Stimulated activated naive B cell treated with anti-CD40 and anti-IgM and Interleukin-4, amounts not matched to agents 10 μg/mL and 1 μg/mL and 100 μg/mL, for 72 hours (primary cell): ENCODE measurements at places on chromosomes 5 and 9.

DNA sequence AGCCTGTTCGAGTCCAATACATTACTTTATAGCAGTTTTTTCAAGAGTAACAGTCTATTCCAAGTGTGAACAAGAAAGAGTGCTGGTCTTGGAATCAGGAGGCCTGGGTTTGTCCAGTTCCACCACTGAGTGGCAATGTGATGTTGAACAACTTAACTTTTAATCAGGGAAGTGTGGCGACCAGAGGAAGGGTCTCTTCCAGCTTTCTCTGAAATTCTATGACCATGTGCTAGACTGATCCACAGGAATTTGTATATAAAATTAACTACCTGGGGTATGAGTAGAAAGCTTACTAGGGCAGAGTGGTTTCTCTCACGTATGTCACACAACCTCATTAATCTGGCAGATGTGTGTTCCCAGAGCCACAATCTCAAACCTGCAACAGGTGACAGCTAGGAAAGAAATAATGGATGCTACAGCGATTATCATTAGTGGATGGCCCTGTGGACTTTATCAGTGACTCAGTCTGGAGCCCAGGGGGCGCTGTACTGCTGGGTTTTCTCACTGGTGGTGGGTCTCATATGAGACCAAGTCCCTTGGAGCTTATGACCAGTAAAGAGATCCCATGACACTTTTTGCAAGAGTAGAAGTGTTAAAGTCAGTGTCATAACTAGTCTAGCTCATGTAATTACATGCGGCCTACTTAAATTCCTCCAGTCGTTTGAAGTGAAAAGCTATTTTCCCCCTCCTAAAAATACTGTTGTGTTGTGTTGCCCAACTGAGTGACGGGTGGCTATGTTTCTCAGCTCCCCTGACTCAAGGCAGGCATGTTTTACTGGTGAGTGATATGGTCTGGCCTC is 116.5 kb downstream of the GDNF start:
- DNase-seq: no peak

GRCh38 chr9:127970401-127971313 is 10.1 kb downstream of the EEIG1 start:
- peak; percentile 80 for DNase-seq

DNA sequence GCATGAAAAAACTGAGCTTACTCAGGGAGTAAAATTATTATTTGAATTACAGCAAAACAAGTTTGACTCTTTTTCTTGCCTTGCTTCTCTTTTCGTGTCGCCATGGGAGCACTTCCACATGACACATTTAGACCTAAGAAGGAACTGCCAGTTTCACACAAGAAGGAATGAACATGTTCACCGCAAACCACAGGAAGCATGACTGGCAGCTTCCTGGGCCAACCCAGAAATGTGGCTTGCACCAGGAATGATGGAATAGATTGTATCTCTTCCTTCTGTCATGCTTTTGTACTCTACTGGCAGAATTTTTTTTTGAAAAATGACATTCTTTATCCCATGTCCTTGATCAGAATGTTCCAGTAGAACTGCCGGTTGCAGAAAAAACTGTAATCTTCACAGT is 32.9 kb upstream of the MAN2A1 start:
- DNase-seq: no peak

- DNase-seq: no peak
These were observed 47.9 kb upstream of the FKTN start for GRCh38 chr9:105510024-105510423.

DNA sequence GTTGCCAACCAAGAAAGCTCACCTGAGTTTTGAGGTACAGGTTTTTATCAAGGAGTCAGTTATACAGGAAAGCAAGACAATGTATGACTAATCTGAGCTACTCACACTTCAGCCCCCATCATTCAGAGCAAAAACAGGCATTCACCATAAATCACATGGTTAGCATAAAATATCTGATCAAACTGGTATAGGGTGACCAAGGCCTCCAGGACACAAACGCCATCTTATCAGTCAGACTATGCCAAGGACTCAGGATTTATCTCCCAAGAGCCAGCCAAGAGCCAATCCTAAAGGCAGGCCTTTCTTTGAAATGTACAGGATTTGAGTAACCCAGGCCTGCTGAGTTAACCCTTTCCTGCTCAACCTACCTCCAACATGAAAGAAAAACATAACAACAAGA is 313.0 kb upstream of the NREP start:
- DNase-seq: no peak

GRCh38 chr5:42074353-42074752 is 149.3 kb downstream of the FBXO4 start:
- DNase-seq: no peak

DNA sequence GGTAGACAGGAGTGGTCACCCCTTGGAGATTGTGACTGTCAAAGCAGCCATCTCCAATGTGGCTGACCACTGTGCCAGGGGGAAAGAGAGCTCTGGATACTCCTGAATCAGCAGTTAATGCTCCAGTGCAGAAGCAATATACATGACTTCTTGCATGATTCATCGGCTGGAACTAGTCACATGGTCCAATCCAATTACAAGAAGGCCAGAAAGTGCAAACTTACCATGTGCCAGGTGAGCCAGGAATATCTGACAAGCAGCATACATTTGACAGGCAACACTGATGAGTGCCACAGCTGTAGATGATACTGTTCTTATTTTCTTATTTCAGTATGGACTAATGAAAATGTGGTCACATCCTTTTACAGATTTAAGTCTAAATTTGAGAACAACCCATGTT is 440.0 kb upstream of the MPDZ start:
- no peak for DNase-seq

GRCh38 chr5:54894957-54895815 is 90.2 kb downstream of the ESM1 start:
- DNase-seq: no peak

DNA sequence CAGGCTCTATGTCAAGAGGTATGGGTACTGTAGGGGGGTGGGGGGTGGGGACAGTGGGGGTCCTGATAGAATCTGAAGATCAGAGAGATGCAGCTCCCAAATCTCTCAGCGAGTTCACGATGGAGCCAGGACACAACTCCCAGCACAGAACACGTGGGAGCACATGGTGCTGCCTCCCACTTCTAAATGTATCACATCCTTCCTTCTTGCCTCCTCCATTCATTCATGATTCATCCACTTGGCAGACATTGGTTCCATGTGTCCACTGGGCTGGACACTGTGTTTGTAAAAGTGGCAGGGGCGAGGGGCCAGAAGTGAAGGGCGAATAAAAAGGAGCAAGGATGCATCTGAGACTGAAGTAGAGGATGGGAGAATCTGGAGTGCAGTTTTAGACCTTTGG is 33.9 kb downstream of the SH3TC2 start:
- no peak for DNase-seq

DNA sequence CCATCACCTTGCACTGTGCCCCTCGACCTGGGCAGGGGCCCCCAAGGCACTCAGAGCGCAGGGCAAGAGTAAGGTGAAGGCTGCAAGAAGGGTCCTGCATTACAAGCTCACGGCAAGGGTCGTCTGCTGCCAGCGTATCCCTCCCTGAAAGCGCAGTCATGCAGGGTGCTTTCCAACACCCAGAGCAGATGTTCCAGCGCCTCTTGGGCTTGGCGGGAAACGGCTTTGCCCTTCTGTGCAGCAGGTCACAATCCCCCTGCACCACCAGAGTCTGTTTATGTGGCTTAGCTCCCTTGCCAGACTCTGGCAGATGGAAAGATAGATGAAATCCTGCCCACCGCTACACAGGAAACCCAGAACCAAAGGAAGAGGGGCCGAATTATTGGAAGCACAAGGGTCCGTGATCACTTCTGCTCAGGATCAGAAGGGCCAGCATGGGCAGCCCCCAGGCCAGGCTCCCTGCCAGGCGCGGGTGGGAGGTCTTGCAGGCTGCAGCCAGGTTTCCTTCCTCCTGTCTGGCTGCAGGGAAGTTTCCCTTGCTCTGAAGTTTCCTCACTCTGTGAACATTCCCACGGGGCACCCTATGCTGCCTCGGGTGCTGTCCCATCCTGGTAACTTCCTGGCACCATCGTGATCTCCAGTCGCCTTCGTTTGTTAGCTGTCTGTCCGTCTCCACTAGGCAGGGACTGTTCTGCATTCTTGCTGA is 132.2 kb downstream of the ZNF354C start:
- DNase-seq: no peak

GRCh38 chr5:64838803-64839202 is 70.1 kb downstream of the CWC27 start:
- DNase-seq: no peak

- peak; percentile 11 for DNase-seq
These were observed 35.6 kb upstream of the ATP6V1G1 start for GRCh38 chr9:114551750-114552685.

DNA sequence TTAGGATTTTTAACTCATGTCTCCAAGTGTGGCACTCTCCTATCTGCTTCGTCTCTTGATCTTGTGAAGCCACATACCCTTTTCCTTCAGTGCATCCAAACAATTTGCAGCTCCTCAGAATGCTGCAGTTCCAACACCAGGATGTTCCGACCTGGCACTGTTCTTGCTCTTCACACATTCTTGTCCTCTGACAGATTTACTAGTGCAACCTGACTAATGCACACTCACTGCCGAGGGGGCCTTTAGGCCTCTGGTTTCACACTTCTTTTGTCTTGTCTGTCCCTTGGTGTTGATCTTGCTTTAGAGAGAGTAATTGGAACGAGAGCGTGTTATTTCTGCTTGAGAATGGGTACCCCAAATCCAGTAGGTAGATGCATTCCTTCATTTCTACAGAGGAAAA is 15.0 kb downstream of the ARHGAP26 start:
- no peak for DNase-seq

DNA sequence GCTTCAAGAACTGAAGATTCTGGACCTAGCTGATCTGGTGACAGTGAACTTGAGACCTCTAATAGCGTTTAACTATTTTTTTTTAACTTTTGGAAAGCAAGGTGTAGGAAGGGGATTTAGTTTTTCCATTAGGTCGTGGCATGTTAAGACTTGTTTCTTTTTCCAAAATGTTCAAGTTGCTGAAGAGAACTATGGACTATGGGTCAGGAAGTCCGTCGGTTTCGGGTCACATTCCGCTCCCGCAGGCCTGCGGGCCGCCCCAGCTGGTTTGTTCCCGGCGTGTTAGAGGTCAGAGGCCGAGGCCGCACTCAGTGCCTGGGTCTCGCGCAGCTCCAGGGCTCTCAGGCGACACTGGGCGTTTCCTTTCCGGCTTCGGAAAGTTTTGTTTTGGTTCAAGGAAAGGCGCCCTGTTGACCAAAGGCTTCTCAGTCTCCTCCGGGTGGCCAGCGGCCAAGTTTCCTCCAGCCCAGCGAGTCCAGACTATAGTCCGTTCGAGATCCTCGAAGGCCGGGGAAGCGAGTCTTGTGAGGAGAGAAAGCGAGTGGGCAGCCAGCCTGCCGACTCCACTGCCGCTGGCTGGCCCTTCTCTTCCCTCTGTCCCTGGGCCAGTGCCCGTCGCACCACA is 586 bp upstream of the FCHO2 start:
- no peak for DNase-seq

- DNase-seq: no peak
These were observed 101.6 kb downstream of the GABBR2 start for GRCh38 chr9:98607152-98607551.

- DNase-seq: no peak
These were observed 87.2 kb downstream of the MRPS27 start for GRCh38 chr5:72232838-72233237.

GRCh38 chr9:90960941-90961340 is 159.3 kb downstream of the SYK start:
- DNase-seq: no peak

DNA sequence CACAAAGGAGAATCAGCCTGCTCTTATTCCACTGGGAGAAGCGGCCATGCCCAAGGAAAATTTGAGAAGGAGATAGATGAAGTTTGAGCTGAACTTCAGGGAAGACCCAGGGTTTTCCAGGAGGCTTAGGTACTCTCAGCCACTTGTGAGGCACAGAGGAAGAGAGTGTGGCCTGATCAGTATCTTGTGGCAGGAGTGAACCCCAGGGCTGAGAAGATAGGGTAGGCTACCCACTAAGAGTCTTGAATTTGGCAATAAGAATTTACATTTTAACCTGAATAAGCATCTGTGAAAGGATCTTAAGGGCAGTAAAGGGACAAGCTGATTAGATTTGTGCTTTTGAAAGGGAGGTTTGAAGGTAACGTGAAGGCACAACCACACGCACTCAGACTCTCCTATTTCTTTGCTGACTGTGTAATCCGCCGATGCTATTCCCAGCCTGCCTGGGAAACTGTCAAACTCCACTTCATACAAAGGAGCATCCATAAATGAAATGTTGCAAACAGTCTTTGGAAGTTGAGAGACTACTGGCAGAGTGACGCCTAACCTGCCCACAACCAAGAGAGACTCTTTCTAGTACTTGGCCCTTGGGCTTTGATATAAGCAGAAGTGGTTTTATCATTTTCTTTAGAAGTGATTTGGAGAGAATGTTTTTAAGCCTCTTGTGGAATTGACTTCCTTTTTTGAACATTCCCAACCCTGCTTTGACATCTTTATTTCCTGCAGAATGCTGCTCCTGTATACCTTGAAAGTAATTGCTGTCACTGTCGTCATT is 108.2 kb upstream of the VCAN start:
- DNase-seq: no peak

- DNase-seq: no peak
These were observed 152.2 kb upstream of the HMHB1 start for GRCh38 chr5:143659599-143660238.

DNA sequence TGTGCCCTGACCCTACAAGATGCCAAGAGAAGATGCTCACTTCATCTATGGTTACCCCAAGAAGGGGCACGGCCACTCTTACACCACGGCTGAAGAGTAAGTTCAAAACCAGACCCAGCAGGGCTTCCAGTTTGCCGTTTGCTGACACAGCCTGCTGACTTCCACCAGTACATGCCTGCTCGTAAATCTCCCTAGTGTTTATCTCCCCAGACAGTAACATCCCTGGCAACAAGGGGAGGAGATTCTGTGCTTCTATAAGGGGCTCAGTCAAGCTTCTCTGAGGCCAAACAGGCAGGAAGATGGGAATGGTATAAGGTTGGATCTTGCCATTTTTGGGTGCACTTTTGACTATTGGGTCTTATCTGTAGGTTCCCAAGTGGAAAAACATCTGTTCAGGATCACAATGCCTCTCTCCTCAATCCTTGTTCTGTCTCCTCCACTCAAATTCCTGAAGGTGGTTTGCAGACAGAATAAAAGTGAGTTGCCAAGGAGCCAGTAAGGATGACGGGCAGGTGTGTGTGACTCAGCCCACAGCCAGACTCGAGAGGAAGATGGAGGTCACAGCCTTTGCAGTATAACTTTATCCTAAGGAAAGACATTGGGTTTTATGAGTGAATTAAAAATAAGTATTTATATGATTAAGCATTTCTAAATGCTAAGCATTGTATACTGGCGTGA is 1.9 kb downstream of the MLANA start:
- DNase-seq: no peak
